ENCODE measurements at places on chromosomes 5 and 9.

DNA sequence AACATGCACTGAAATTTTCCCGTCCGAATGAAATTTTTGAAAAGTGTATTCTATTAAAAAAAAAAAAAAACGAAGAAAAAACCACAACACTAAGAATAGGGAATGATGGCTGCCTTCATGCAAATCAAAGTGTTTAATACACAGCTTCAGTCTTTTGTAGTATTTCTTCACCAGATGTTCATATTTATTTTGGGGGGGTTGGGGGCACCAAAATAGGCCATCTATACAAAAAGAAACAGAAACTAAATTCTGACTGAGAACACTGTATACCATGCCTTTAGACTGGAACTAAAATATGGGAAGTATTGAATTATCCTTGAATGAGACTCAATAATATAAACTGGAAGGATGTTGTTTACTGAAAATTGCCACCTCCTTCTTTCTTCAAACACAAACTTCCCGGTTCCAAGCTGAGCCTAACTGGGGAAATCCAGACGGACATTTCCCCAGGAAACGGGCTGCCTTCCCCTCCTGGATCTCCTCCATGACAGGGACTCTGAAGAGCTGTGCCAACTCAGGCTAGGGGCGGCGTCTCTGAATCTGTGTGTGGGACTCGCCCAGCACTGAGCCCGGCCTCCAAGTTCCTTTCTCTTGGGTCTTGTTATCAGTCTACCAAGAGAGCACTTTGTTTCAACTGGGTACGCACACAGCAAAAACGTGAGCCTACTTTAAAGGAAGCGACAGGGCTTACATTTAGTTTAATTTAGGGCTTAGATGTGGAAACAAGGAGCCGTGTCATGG, 511.3 kb upstream of the ADAMTS16 start:
- DNase-seq, result no peak

DNA sequence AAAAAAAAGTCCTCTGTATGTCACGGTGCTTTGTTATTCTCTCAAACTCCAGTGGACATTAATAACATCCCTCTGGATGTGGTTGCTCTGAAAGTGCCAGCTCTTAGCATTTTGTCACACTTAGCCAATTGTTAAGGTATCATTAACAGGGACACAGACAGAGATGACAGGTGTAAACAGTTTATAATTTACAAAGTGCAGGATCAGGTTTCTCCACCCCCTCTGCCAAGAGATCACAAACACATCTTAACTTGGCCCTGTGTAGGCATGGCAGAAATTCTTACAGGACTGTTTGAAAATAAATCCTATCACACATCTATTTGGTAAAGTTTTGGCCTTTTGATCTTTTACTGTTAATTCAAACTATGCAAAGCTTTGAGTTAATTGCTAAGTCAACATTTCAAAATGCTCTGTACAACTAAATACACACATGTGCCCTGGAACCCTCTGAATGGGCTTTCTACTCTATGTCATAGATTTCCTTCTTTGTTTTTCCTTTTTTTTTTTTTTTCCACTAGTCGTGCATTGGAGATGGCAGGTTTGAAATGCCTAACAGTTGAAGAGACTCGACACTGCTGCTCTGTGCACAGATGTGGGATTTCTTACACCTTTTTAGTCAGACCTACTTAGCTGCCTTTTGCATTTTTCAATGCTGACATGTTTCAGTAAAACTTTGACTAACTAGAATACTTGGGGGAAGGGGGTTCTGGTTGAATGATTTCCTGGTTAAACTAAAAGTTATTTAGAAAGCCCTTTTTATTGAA, 41.7 kb downstream of the SEMA6A start:
- no peak for DNase-seq

DNA sequence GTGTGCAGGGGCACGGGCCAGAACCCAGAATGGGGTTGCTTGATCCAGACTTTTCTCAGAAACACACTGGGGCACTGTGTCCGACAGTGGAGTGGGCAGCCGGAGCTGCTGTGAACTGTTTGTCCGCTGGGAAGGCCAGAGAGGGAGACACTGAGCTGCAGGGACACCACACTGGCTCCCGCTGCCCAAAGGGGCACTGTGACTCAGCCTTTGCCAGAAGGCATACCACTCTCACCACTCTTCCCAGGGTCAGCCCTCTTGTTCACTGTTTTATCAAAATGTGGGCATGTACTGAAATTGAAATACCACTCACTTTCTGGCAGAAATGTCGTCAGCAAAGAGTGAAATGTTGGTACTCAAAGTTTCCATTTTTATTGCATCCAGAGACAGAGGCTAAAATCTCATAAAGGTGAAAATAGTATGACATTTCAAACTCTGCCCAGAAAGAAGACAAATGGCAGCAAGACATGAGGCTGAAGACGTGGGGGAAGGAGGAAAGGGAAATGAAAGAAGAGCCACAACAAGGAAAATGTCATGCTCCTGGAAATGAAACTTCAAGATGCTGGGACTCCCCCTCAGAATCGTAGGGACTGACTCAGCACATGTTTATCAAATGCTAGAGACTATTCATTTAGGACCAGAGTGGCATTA, 4.5 kb upstream of the IL7R start:
- DNase-seq, result no peak

DNA sequence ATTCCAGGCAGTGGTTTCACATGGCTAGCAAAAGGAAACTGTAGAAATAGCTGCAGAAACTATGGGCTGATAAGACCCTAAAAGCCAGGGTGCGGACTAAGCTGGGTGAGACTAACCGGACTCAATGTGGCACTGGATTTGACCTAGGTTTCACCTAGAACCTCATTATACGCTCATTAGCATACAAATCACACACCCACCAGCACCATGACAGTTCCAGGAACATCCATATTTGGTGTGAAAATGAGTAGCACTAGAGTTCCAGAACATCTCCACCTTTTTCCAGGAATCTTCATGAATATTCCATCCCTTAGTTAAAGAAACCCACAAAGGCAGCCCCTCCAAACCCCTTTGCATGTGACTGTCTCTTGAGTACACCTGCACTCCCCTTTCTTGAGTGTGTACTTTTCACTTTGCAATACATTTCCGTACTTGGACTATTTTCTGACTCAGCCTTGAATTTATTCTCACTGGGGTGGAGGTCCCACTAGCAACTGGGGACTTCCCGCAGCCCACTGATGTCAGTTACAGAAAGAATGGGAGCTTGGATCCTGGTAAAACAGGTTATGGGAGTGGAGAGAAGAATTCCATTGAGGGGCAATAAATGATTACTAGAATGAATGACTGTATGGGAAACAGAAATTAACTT, 58.0 kb upstream of the SPATA31C2 start:
- no peak for DNase-seq

GRCh38 chr9:113947941-113948340, 71.8 kb downstream of the ZNF618 start:
- DNase-seq, result no peak

GRCh38 chr9:114774524-114774923, 31.3 kb downstream of the TNFSF15 start:
- DNase-seq, result no peak

DNA sequence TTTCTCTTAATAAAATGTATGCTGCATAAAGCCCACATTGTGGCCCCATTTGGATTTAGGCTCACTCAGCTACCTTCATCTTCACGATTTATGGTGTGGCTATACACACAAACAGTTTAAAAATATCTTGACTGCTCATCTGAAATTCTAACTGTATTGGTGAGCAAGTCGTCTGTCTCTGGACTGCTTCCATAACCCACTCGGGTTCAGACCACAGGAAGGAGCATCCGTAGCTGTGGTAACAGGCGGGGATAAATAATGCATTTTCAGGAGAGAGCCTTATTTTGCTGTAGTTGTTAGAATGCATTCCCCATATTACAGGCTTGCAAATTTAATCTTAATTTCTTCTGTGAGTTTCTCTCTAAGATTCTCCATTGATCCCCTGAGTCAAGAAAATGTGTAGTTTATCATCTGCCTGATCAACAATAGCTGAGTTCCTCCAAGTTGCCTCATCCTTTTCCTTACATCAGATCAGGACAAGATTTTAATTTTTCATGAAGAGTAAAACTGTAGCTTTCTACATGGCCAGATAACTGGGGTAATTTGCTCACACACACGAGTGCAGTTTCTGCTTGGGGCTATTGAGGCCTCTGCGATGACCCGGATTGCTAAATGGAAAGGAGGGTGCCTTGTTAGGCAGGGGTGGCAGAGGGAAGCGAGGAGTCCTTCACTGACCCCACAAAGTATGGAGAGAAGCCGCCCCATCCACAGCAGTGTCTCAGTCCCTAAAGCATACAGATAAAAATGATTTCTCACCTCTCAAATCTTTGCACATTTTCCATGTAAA, 133.9 kb downstream of the FSTL4 start:
- no peak for DNase-seq

DNA sequence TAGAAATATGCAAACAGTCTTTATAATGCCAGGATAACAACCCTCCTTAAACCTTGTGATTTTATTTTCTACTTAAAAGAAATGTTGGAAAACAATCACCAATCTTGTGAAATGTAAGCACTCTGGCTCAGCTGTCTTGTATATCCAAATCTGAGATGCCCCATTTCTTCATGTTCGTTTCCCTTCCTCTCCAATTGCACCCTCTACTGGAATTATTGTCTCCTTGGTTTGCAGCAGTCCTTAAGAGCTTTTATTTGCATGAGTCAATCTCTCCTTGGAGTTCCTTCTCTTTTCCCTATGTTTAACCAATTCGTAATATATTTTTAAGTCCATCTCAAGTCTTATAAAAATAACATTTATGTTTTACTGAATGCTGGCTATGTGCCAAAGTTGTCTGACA, 362.0 kb upstream of the CDH10 start:
- DNase-seq, result peak; percentile 55

GRCh38 chr5:168946363-168946762, 354.6 kb downstream of the SLIT3 start:
- DNase-seq, result no peak

- DNase-seq, result peak; percentile 79
Observed at GRCh38 chr9:121598965-121599871, 52.2 kb upstream of the DAB2IP start.

GRCh38 chr5:127441799-127442484, 75.5 kb upstream of the PRRC1 start:
- DNase-seq, result no peak

DNA sequence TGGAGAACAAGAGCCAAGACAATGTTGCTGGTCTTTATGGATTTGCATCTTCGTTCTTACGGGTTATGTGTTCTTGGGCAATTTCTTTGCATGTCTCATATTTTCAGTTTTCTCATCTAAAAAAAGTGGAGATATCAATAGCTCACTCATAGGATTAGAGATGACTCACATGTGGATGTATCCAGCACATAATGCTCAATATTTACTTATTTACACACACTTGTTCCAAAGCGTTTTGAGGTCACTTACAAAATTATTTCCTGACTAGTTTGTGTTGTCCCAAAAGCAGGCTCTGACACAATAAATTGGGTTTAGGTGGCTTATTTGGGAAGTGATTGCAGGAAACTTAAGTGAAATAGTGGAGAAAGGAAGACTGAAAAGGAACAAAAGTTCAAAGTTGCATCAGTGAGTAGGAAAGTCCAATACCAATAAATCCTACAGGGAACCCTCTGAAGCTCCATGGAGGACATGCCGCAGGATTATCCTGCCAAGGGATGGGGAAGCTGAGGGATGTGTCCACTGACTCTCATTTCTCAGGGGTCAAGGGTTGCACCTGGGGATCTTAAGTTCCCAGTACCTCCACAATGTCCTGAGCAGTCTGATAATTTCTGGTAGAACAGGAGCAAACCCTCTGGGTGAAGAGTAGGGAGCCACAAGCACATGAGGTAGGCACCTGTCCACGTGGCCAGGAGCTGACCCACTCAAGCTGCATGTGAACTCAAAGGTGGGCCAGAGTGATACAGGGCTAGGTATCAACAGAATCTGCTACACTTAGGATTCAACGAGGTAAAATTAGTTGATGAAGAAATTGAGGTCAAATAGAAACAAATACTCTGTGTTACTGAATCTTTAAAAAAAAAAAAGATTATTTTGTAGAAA, 37.4 kb upstream of the SLC44A1 start:
- no peak for DNase-seq

DNA sequence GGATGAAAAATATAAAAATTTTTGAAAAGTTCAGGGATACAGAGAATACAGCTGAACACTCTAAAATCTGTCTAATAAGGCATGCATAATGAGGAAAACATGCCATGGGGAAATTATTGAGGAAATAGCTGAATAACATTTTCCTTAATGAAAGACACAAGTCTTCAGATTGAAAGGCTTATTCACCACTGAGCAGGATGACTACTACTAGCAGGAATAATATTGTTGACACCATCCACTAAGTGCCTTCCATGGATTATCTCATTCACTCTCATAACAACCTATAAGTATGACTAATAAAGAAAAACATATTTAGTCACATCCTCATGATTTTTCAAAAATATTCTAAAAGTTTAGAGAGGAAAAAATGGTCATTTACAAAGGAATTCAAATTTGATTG, 96.7 kb upstream of the FER start:
- DNase-seq, result no peak

- no peak for DNase-seq
Observed at GRCh38 chr9:134299883-134300282, 26.4 kb upstream of the RXRA start.

DNA sequence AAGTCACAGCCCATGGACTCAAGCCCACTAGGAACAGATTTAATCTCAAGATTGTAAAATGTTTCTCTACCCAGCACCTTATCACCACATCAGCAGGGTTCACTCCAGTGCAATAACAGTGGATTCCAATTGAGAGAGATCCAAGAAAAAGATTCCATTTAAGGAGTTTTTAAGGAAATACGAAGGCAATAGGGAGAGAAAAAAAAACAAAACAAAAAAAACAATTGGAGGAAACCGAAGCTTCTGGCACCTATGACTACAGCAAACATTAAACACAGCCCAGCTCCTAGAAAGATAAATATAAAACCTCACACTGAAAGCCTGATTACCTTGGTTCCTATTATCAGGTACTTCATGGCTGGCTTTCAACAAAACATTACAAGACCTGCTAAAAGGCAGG, 192.7 kb downstream of the DAB2IP start:
- no peak for DNase-seq

DNA sequence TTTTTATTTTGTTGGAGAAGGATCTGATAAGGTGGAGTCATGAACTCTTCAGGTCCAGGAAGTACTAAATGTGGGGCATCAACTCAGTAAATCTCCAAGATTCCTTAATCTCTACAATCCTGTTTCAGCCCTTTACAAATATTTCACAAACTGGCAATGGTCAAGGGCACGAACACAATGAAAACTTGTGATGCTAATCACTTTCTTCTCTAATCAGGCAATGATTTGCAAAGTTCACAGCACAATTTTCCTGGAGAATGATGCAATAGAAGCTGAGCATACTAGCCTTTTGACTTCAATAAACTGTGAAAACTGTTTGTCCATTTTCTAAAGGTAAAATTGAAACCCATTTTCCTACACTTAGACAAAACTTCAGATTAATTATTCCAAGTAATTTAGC, 16.9 kb downstream of the GDF9 start:
- no peak for DNase-seq
